ENCODE measurements at places on chromosomes 16 and 17.

DNA sequence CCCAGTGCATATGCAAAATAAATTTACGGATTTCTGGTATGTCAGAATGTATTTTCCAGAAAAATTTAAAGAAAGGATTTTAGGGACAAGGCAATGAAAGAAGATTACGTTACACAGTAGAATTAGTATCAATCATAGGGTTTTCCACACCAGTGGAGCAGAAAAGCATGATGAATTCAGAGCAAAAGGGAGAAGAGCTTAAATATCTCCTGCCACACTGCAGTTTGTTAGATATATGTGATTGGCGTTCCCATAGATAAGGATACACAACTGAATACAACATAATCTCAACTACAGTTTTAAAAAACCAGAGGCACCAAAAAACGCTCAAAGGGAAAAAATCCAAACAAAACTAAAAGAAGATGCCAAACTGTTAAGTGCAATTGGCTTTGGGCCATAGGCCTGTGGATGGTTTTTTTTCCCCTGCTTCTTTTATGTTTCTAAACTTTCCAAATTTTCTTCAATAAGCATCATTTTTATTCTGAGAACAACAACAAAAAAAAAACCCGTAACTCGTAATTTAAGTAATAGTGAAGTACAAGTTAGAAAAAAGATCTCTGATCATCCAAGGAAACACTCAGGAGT, 22.3 kb downstream of the MARF1 start:
- no peak for DNase-seq

DNA sequence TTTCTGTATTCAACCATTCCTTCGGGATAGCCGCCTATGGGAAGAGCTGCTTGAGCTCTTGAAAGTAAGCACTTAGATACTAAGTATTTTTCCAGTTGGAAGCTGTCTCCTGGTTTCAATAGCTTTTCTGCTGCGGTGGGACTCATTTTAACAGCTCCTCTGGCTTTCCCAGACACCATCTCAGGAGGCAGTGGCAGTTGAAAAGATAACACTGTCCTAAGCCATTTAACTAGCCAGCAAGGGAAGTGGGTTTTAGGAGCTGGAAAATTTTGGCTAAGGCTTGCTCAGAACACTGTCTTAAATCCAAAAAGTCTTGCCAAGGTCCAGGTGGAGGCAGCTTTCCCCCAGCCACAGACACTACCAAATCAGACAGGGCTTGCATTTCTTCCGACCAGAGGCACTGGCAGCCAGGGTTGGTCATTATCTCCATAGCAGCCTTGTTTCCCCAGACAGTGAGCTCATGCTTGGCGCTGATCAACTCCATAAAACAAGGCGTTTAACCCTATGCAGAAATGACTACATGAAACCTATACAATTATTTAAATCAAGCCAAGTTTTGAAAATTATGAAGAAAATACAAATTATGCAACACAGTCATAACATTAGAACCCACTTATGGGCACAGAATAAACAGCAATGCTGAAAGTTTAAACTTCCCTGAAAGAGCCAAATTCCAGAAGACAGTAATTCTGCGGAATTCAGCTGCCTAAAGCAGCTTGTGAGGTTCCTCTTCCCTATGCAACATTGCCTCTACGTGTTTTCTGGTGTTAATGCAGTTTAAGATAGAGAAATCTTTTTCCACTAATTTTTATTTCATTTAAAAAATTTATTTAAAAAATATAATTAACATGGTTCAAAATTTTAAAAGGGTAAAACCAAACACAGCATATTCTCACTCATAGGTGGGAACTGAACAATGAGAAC, 25.0 kb downstream of the GABARAPL2 start:
- DNase-seq: no peak

DNA sequence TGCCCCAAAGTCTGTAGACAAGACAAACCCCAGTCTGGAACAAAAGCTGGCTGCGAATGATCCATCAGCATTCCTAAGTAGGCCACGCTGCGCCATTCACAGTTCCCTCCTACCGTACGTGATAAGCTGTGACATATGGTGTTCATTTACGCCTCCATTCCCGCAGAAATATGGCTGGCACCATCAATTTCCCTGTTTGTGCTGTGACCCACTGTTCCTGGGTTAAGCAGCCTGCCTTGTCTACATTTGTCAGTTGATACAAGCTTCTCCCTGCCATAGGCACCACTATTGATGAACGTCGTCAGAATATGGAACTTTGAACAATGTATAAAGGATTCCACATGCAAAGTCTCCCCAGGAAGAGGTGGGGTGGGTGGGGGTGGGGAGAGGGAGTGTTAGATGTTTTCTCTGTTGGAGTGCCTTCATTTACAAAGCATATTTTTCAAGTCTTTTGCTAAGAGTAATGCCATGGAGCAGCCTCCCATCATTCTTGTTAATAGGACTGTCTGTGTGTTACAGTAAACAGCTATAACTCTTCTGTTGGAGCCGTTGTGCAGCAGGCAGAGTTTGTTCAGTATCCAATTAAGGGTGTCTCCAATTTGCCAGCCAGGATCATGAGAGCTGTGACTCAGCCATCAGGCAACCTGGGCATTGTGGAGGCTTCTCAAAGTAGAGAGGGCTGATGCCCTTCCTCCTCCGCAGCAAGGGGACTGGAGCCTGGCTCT, 294.6 kb downstream of the TMEM114 start:
- no peak for DNase-seq

GRCh38 chr17:28398280-28398981, 7.6 kb downstream of the SLC46A1 start:
- DNase-seq: no peak
